ENCODE measurements at places on chromosomes 5 and 9.

GRCh38 chr9:34025062-34025461 lies 23.6 kb downstream of the UBAP2 start:
- no peak for DNase-seq

DNA sequence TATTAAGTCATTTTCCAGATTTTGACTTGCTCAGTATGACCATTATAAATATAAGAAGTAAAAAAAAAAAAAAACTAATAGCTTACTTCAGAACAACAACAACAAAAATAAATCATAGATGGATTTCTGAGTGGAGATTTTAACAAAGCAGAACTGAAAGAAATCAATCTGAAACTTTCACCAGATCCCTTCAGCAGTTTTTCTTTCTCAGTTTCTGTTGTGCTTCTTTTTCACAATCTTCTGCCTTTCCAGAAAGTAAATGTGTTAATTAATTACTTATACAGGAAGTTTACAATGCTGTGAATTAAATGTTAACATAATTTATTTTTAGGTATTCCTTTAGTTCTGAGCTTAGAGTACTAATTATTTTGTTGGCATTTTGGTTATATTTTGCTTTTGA lies 73.5 kb downstream of the CHSY3 start:
- no peak for DNase-seq

GRCh38 chr5:12174734-12175133 lies 270.5 kb upstream of the CTNND2 start:
- DNase-seq = no peak

- DNase-seq = no peak
Observed at GRCh38 chr5:172725785-172726184, 45.2 kb downstream of the DUSP1 start.

- DNase-seq = no peak
Observed at GRCh38 chr9:15670246-15670645, 117.4 kb downstream of the CCDC171 start.

DNA sequence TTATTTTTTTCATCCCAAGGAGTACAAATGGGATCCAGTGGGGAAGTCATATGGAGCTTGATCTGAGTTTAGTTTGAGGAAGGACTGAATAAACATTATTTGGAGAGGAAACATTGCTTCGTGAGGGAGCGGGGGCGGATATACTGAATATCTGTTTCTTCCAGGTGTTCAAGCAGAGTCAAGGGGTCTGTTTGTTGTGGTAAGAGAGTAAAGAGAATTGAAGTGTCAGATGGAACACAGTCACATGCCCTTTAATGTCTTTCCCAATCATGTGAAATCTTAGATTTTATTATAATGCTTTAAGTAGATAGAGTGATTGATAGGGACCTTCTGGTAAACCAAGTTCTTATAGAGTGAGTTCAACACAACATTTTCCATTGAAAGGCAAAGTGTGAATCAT lies 33.7 kb downstream of the DDX46 start:
- DNase-seq = no peak

DNA sequence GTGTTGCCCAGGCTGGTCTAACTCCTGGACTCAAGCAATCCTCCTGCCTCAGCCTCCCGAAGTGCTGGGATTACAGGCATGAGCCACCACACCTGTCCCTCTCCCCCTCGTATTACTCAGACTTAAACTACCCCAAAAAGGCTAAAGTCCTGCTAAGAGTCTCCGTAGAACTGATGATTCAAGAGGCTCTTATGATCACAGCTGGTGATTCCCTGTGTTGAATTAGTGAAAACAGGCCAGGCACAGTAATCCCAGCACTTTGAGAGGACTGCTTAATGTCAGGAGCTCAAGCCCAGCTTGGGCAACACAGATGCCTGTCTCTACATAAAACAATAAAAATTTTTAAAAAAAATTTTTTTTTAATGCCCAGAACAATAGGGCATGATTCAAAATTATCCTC lies 9.2 kb downstream of the CDC26 start:
- DNase-seq = no peak

- DNase-seq = no peak
Observed at GRCh38 chr9:88322906-88323566, 65.2 kb upstream of the SPIN1 start.

GRCh38 chr9:28956116-28956880 lies 1383.0 kb upstream of the C9orf72 start:
- DNase-seq = no peak

GRCh38 chr5:40406741-40407211 lies 272.9 kb upstream of the PTGER4 start:
- DNase-seq = no peak

DNA sequence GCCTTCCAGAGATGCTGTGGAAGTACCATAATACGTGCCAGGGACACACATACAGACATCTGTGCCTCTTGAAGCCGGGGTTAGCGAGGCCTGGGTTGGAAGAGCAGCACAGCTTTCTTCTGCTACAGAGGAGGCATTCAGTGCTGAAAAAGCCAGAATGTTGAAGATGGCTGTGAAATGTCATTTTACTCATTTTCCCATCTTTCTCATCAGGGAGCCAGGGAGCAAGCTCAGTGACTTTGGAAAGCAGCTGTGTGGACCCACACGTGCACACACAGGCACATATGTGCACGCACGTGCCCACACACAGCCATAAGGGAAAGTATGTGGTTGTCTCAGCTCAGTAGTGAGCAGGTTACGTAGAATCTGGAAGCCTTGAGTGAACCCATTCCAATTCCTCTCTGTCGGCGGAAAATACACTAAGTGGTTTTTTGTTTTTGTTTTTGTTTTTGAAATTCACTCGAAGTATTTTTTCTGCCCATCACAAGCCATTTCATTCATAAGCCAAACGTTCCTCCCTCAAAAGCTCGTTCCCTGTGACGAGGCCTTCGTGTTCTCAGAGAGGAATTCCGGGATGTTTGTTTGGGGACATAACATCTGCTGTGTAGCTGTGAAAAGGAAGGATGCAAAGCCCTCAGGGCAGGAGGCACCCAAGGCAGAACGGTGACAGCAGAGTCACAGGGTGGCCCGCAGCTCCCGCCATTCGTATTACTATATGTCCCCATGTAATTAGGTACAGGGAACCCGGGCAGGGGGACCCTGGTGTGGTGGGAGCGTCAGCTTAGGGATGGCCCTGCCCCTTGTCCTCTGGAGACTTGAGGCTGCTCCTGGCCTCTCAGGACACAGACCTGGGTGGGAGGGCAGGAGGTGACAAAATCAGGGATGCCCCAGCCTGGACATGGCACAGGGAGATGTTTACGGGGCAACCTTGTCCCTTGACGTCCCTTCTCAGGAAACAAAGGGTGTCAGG lies 29.0 kb upstream of the ANKRD33B start:
- DNase-seq = no peak

- no peak for DNase-seq
Observed at GRCh38 chr5:98791898-98792580, 18.6 kb downstream of the RGMB start.

DNA sequence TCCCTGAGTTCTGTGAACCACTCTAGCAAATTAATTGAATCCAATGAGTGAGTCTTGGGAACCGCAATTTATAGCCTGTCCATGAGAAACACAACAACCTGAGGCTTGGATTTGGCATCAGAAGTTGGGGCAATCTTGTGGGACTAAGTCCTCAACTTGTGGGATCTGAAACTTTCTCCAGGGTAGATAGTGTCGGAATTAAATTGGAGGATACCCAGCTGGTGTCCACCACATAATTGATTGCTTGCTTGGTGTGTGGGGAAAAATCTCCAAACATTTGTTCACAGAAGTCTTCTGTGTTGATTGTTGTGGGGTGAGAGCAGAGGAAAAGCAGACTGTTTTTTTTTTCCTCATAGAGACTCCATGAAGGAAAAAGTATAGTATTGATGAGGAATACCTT lies 320.6 kb upstream of the MEF2C start:
- no peak for DNase-seq

GRCh38 chr9:102461156-102461819 lies 533.8 kb upstream of the CYLC2 start:
- no peak for DNase-seq

DNA sequence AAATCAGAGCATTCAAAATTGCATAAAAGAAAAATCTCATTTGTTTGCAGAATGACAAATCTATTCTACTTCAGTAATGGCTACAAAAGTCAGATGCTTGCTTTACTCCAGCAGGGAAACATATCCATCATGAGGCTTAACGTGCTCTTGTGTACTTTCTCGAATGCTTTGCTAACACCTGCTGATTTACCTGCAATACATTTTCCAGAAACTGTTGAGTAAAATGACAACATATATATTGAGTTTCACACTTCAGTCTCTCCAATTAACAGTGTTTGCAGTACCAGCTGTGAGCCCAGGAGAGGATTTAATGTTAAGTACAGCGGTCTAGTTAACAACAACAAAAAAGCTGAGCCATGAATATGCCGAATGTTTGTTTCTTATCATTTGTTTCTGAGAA lies 391.5 kb upstream of the SMC2 start:
- no peak for DNase-seq

DNA sequence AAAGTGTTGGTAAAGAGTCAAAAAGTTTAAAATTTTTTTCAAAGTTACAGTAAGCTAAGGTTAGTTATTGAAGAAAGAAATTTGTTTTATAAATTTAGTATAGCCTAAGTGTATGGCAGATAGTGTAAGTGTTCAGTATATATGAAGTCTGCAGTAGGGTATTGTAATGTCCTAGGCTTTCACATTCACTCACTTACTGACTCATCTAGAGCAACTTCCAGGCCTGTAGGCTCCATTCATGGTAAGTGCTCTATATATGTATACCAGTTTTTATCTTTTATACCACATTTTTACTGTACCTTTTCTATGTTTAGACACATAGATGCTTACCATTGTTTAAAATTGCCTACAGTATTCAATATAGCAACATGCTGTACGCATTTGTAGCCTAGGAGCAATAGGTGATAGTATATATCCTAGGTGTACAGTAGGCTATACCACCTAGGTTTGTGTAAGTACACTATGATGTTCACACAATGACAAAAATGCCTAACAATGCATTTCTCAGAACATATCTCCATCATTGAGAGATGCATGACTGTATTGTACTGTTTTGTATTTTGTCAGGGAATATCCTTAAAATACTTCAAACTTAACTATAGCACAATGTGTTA lies 38.5 kb downstream of the CYSTM1 start:
- DNase-seq = no peak

- DNase-seq = no peak
Observed at GRCh38 chr5:54553659-54554207, 36.2 kb downstream of the SNX18 start.

DNA sequence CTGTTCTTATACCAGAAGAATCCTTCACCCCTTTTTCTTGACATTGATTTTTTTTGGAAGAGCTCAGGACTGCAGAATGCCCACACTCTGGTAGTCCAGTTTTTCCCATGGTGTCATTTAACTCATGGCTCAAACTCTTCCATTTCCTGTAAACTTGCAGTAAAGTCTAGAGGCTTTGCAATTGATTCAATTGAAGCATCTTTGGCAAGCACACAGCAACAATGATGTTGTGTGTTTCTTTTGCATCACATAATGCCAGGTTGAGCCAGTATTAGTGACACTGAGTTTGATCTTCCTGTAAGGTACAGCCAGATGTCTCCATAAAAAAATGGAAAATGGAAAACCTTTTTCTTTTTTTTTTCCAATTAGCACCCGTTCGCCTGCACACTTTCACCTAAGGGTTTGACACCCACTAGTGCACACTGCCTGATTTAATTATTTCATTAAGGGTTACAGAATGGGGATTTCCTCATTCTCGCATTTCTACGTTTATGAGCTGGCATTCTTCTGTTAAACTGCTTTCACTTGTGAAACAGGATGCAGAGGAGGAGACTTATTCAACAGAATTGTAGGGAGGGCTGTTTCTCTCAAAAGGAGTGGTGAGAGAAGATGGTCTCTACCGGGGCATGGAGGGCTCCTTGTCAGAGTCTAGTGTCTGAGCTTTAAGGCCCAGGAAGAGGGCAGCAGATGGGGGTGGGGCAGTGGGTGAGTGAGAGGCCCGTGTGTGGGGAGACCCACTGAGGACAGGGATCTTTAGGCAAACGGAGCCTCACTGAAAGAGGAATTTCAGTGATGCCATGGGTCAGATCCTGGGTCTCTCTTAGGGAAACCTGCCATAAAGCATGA lies 2.2 kb upstream of the S1PR3 start:
- DNase-seq = no peak

GRCh38 chr5:15132816-15133405 lies 261.3 kb upstream of the ANKH start:
- no peak for DNase-seq

DNA sequence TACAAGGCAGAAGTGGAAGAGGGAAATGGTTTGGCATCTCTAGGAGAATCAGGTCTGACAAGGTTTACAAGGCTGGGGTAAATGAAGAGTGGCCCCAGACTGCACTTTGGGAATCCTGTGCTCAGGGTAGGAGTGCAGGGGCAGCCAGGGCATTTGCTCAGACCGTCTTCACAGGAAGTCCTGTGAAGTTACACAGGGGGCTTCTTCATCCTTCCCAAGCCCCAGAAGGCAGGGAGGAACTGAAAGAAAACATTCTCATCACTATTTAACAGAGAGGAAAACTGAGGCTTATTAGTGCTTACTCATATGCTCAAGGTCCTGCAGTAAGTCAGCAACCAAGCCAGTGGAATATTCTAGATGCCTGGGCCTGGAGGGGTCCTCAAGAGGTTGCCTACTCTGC lies 80.7 kb downstream of the NRG2 start:
- no peak for DNase-seq

DNA sequence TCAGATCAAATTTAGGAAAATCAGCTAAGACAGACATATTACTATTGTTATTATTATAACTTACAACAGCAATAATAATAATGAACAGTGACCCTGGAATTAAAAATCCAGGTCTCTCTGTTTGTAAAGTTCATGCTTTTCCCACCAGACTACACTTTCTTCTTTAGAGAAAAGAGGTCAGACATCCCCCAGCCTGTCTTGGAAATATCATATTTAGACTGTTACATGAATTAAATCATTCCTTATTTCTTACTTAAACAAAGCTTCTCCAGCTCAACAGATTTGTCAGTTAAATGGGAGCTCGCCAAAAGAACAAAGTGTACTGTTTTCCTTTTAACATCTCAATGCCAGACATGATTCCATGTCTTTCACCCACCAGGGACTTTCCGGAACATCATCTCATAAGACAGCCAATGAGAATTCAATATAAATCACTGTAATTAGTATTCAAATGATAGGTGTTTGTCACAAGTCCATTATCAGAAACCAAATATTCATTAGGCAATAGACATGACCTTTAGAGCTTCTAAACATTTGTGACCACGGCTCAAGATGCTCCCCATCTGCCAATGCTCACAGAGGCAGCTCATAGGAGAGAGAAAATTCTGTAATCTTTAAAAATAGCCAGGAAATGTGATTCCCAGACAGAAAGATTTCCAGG lies 351.9 kb downstream of the ENC1 start:
- DNase-seq = no peak

DNA sequence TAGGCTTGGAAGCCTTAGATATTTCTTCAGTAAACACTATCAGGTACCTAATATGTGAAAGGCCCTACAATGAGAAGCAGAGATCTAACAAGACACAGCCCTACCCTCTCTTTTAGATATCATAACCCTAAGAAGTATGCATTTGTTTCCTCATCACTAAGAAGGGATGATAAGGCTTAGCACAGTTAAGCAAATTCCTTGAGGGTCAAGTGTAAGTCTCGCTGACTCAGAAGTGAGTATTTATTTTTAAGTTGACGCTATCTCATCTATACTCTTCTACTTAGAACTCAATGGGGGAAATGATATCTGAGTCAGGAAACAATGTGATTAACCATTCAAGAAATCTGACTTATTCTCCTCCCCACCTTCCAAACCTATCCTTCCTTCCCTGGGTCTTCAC lies 149.7 kb downstream of the ESM1 start:
- DNase-seq = no peak
